ENCODE measurements at places on chromosomes 1 and 21.

- no peak for DNase-seq
Observed at GRCh38 chr1:167718914-167719691, 2.7 kb upstream of the MPZL1 start.

DNA sequence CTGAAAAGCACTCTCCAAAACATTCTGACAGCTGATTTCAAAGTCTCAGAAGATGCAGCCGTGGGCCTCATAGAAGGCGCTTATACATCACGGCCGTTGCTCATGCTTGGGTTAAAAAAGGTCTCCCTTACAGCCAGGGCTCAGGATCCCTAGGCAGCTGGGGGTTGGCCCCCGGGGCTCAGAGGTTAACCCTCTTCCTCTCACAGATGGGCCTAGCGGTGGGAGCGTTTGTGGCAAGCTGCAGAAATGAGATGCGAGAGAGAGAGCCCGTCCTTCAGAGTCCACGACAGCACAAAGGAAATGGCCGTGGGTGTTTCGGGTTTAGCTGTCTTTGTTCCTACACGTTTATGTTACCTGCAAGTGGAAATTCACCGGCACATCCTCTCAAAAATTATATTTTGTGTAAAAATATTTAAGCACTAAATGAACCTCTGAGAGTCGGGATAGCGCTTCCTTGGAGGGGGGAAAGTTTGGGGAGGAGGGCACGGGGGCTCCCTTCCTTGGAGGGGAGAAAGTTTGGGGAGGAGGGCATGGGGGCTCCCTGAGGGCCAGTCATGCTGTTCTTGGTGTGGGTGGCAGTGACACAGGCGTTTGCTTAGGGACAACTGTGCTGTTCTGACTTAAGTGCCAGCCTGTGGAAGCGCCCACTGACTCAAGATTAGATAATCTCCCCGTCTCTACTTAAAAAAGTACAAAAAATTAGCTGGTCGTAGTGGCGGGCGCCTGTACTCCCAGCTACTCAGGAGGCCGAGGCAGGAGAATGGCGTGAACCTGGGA lies 20.5 kb upstream of the PRDM15 start:
- no peak for DNase-seq

DNA sequence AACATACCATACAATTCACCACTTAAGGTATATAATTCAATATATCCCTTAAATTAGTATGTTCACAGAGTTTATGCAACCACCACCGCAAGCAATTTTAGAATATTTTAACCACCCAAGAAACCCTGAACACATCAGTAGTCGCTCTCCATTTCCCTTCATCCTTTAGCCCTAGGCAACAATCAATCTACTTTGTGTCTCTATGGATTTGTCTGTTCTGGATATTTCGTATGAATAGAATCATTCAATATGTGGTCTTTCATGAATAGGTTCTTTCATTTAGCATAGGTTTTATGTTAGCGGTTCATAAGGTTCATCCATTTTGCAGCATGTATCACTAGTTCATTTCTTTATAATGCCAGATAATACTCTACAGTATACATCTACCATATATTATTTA lies 4.2 kb upstream of the DPT start:
- no peak for DNase-seq

DNA sequence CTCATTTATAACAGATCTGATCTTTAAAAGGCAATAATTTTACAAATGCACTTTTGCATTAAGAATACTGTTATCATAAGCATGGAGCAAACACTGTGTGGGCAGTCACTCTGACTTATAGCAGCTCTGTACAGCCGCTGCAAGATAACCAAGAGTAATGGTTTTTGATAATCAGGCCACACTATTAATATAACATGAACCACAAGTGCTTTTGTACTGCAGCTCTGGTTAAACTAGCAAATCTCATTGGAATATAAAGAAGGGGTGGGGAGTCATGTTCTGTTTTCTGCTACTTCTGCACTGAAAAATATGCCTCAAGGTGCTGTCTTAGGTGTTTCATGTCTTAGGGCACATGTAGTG lies 357.4 kb downstream of the LMO4 start:
- DNase-seq: no peak

DNA sequence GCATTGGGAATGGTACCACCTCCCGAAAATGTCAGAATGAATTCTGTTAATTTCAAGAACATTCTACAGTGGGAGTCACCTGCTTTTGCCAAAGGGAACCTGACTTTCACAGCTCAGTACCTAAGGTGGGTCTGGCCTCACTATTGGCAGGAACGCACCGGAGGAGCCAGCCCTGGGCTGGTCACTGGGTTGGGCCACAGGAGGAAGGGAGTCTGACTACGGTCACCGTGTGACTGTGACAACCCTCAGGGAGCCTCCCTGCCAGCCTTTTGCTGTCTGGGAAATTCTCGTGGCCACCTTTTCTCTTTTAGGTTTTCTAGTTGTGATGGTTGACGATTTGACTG lies 2.2 kb downstream of the IL10RB start:
- no peak for DNase-seq

- DNase-seq: no peak
Observed at GRCh38 chr1:244941121-244941520, 76.8 kb upstream of the HNRNPU start.

GRCh38 chr21:37433456-37433840 lies 66.9 kb downstream of the DYRK1A start:
- DNase-seq: no peak

DNA sequence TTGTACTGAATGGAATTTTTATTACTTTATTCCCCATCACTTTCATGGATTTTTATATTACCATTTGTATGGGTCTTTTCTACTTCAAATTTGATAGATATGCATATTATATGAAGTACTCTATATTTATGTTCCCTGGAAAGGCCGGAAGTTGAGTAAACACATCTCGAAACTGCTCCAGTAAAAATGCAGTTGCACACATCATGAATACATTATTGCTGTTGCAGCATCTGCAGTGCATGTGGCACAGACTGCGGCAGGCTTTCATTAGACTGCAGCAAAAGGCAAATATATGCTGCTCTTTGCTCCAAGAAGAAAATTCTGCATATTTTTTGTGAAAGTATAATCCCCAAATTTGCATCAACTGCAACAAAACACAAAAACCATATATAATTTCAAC lies 48.7 kb upstream of the LRRC7 start:
- no peak for DNase-seq

GRCh38 chr1:186481303-186481888 lies 20.5 kb upstream of the PDC start:
- DNase-seq: no peak

DNA sequence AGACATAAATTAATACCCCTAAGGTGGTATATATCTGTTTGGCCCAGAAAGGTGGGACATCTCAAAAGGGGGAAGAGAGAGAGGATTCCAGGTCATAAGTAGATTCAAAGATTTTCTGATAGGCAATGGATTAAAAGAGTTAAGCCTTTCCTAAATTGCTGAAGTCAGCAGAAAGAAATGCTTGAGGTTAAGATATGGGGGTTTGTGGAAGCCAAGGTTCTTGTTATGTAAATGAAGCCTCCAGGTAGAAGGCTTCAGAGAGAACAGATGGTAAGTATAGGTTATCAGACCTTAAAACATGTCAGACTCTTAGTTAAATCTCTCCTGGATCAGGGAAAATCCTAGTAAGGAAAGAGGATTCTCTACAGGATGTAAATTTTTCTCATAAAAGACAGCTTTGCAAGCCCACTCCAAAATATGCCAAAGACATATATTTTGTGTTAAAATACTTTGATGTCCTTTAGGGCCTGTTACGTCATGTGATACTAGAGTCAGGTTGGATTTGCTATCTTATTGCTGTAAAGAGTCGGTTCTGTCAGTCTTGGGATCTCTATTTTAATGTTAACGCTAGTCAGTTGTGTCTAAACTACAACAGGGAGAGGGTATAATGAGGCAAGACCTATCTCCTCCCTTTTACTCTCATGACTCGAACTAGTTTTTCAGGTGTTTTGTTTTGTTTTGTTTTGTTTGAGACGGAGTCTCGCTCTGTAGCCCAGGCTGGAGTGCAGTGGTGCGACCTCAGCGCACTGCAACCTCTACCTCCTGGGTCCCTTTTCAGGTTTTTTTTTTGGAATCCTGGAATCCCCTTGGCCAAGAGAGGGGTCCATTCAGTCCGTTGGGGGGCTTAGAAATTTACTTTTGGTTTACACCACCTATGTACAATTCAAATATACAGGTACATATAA lies 30.6 kb downstream of the RGS2 start:
- no peak for DNase-seq

GRCh38 chr1:156033011-156033410 lies 12.3 kb upstream of the SSR2 start:
- no peak for DNase-seq

DNA sequence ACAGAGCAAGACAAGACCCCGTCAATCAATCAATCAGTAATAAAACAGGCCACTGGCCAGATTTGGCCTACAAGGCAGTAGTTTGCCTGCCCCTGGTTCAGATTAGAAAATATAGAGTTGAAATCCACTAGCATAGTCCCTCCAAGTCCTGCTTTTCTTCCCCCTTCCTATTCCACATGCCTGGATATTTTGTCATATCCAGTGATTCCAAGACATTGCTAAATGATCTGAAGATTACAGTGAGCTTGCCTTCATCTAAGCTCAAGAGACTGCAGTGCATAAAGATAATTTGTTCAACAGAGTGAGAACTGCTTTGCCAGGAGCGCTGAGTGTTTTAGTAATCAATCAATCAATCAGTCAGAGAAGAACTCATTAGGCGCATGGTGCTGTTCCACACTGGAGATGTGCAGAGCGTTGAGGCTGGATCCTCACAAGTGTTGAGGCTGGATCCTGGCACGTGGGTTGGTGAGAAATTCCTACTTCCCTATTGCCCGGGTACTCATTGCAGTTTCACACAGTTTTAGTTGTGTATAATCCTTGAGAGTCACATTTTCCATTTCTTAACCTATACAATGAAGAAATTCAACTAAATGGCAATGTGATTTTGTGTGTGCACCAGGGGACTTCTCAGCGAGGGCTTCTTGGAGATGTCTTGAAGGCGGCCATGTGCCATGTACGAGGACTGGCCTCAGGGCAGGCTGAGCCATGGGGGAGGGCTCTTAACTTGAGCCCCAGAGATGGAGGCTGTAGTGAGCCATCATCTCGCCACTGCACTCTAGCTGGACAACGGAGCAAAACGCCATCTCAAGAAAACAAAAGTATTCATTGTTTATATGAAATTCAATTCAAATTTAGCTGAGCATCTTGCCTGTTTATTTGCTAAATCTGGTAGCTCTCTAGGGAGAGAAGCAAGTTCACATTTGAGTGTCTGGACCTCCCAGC lies 76.3 kb downstream of the TOMM20 start:
- DNase-seq: no peak

GRCh38 chr1:243378669-243379068 lies 122.8 kb downstream of the SDCCAG8 start:
- no peak for DNase-seq

- no peak for DNase-seq
Observed at GRCh38 chr1:235586413-235586812, 63.2 kb downstream of the GNG4 start.

DNA sequence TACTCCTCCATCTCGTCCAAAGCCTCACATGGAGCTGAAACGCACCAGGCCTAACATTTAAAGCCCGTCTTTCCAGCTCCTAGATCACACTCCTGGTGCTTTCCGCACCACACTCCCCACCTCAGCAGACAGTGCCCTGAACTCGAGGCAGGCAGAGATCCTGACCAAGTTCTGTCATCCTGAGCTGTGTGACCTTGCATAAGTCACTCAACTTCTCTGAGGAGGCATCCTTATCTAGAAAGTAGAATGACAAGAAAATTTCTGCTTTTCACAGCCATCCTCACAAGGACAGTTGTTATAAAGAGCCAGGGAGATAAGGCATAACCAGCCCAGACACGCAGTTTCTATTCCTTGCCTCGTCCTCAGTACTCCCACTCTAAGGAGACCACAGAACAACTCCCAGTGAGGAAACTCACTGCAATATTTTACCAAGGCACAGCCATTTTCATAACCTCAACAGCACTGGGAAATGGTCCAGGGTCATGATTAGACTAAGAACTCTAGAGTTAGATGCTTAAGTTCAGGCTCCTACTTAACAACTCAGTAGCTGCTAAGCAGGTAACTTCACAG lies 3.1 kb downstream of the LRP8 start:
- no peak for DNase-seq

GRCh38 chr1:20732588-20733359 lies at the start of gene SH2D5:
SH2D5 (minus strand) TSS chr1:20732703; CDS start chr1:20728044, 4,659 bp downstream.
- DNase-seq: peak; percentile 17

GRCh38 chr1:210620867-210621488 lies 292.3 kb downstream of the HHAT start:
- DNase-seq: no peak

DNA sequence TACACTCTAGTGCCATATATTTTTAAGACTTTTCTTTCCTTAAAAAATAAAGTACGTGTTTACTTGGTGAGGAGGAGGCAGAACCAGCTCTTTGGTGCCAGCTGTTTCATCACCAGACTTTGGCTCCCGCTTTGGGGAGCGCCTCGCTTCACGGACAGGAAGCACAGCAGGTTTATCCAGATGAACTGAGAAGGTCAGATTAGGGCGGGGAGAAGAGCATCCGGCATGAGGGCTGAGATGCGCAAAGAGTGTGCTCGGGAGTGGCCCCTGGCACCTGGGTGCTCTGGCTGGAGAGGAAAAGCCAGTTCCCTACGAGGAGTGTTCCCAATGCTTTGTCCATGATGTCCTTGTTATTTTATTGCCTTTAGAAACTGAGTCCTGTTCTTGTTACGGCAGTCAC lies 25.2 kb downstream of the PSEN2 start:
- DNase-seq: no peak

DNA sequence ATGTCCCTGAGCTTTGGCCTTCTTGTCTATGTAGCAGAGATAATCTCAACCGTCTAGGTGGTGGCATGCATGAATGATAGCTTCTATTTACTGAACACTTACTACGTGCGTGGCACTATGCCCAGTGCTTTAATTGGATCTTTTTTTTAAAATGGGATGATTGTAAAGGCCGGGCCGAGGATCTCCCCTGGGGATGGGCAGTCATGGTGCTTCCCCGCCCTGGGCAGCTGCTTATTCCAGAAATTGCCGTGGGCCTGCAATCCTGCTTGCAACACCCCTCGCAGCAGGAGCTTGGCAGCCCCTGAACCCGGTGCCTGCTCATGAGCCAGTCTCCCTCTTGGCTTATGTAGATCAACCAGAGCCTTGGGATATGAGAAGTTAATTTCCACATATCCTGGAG lies 360.7 kb downstream of the CAMTA1 start:
- no peak for DNase-seq

DNA sequence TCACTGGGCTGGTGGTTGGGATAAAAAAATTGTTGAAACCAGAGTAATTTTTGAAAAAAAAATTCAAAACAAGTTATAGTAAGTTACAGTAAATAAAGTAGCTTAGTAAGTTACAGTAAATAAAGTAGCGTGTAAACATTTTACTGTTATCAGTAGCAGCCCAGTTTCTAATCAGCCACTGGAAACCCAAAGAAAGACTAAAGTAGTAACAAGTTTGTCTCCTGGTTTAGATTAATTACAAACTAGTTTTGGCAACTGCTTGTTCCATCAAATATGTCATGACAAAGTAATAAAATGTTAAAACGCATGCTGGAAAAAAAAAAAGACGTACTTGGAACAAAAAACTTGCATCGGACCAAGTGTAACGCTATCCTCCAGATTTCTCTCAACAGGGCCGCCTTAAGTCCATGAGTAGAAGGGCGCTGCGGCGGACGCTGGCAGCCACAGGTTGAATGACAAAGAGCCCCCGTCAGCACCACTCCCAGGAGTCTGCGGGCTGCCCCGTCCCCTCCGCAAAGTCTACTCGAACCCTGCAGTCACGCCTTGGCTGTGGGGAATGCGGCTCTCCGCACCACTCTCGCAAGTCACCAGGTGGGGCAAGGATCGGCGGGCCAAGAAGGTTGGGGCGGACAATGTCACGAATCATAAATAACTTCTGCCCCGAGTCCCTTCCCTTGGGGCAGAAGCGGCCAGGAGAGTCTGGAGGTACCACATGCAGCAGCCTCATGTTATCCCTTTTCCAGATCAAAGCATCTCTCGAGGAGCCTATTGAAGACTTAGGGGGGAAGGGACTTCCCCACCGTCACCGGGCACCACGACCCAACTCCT lies 837 bp downstream of the SLC16A1 start:
- no peak for DNase-seq

All from NCI-H187 (cell line).